ENCODE measurements at places on chromosomes 1 and 21. TPM values are rescaled to one million over a fixed set of nuclear protein-coding genes. Genes with fewer than 3 reads are reported as not detected.

DNA sequence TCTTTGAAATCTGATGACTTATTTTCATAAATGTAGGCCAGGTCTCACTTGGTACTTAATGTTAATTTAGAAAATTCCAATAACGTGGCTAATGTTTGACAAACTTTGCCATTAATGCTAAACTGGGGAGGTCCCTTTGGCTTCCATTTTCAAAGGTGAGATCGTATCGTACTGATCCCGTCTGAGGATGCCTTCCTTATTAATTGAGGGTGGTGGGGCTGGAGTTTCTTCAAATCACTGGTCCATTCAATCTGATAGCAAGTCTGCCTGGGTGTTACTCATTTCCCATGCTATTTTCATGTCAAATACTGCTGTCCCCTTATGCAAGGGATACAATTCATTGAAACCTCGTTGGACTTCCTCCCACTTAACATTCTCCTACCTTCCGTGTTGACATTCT lies 327.1 kb downstream of the DISC1 start:
- H3K27me3 ChIP-seq, result no peaks in the 10 kb centered on the region
- H3K4me3 ChIP-seq, result no peak overlapping the region

DNA sequence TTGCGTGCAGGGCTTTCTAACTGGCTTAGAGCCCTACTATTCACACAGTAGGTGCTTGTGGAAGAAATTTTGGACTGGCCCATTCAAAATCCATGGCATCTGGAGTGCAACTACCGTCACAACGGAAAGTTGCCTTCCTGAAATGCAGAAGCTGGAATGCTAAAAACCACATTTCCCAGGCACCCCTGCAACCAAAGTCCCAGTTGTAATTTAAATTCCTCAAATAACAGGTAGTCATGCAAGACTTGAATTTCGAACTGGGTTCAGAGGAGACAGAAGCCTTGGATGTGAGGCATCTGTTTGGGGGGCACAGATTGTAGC lies 186.7 kb downstream of the TOMM20 start:
- H3K4me1 ChIP-seq, result no peaks in the 10 kb centered on the region
- H3K27ac ChIP-seq, result no peak overlapping the region
- no peak overlapping the region for H3K4me3 ChIP-seq
- DNase-seq, result peak; percentile 4
- no peaks in the 10 kb centered on the region for H3K36me3 ChIP-seq

DNA sequence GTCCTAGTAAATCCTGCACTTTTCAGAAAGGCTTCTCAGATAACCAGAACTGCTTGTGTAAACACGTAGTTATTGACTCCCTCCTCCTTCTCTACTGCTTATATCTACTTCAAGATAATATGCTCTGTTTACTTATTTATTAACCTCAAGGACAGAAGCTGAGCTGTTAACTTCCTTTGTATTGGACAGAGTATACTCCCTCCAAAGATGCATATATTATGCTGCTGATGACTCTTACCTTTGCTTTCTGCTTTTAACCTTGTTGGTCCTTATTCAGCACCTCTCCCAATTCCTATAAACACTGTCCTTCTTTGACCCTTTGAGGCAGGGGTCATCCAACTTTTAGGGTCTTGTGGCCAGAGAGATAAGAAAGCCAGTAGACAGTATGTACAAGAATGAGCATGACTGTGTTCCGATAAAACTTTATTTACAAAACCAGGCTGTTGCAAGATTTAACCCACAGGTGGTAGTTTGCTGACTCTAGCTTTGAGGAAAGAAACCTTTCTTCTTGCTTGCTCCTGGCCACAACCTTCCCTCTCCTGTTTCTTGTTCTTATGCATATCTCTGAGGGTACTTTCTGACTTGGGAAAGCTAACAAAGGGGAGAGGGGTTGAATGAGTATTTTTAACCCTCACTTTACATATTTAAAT lies 4.9 kb downstream of the TPM3 start:
- H3K27me3 ChIP-seq, result no peaks in the 10 kb centered on the region
- DNase-seq, result no peak
- H3K27ac ChIP-seq, result no peak overlapping the region

DNA sequence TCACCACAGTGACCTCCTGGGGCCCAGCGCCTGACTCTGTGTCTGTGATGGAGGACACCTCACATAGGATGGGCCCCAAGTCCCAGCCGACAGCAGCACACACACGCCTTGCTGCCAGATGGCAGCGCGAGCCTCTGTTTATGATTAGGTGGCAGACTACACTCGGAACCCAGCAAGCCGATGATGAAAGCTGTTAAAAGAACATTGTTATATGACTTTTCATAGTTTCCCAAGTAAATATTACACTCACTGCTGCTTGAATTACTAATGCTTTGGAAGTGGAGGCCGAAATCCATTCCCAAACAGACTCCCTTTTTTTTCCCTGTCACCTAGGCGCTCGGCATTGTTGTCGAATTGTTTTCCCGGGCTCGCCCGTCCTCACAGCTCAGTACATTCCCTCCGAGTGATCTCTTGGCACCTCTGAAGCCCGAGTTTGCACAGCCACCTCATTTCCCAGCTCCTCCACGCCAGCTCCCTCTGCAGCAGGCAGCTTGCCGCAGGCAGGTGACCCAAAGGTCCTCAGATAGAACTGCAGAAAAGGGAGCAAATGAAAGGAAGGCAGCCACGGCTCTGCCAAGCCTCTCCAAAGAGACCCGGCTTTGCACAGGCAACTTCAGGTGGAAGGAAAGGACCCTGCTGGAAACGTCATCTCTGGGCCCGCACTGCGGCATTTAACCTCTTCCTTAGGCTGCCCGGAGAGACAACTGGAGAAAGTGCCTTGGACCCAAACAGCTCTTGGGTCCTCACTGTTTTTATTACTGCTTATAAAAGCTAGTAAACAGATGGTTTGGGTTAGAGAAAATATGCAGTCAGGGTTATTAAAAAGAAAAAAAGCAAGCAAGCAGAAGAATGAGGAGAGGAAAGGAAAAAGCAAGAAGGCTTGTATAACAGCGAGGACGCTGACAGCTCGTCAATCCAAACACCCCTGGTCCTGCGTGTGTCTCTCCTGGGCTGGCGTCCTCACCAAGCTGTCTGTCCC lies 72.2 kb upstream of the SLC25A33 start:
- no peaks in the 10 kb centered on the region for H3K36me3 ChIP-seq
- H3K4me3 ChIP-seq, result no peak overlapping the region
- peak; percentile 24 for DNase-seq
- H3K4me1 ChIP-seq, result no peaks in the 10 kb centered on the region
- no peak overlapping the region for H3K27ac ChIP-seq

DNA sequence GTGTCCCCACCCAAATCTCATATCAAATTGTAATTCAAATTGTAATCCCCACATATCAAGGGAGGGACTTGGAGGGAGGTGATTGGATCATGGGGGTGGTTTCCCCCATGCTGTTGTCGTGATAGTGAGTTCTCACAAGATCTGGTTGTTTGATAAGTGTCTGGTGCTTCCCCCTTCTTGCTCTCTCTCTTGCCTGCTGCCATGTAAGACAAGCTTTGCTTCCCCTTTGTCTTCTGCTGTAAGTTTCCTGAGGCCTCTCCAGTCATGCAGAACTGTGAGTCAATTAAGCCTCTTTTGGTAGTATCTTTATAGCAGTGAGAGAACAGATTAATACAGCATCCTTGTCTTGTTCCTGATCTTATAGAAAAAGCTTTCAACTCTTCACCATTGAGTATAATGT lies 6.5 kb upstream of the LRRC39 start:
- H3K27me3 ChIP-seq, result no peaks in the 10 kb centered on the region
- H3K36me3 ChIP-seq, result no peaks in the 10 kb centered on the region
- H3K4me1 ChIP-seq, result no peaks in the 10 kb centered on the region
- H3K27ac ChIP-seq, result no peak overlapping the region

DNA sequence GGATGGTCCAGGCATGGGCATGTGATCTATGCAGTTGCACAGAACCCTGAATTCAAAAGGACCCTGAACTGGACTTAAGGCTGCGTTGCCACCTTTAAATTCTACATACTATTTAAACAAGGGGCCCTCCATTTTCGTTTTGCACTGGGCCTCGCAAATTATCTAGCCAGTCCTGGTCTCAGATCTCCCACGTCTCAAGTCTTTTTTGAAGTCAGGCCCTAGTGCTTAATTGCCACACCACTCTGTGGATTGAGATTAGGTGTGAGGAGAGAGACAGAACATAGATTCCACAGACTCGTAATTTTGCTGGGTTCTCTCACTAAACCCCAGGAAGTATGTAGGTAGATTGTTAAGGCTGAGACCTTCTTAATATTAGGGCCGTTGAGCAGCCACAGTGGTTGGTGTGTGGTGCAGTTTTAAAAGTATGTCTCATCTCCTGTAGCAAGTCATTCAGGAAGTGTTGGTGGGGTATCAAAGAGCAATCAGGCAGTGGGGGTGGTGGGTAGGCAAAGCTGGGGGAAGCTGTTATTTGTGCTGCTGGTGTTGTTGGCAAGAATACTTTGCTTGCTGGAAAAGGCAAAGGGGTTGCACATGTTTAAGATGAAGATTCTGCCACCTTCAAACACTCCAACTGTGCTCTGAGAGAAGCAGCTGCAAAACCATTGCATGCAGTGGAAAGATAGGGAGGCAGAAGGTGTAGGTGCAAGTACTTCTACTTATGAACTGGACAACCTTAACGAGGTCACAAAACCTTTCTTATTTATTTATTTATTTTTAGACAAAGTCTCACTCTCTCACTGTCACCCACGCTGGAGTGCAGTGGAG lies 11.2 kb downstream of the CD84 start:
- no peaks in the 10 kb centered on the region for H3K36me3 ChIP-seq
- H3K27ac ChIP-seq, result no peak overlapping the region
- DNase-seq, result no peak
- no peak overlapping the region for H3K4me3 ChIP-seq

GRCh38 chr1:167099851-167100250 lies 6.0 kb downstream of the STYXL2 start:
- no peak overlapping the region for H3K27ac ChIP-seq
- no peak for DNase-seq
- H3K36me3 ChIP-seq, result no peaks in the 10 kb centered on the region
- no peak overlapping the region for H3K4me3 ChIP-seq
- H3K27me3 ChIP-seq, result no peaks in the 10 kb centered on the region

DNA sequence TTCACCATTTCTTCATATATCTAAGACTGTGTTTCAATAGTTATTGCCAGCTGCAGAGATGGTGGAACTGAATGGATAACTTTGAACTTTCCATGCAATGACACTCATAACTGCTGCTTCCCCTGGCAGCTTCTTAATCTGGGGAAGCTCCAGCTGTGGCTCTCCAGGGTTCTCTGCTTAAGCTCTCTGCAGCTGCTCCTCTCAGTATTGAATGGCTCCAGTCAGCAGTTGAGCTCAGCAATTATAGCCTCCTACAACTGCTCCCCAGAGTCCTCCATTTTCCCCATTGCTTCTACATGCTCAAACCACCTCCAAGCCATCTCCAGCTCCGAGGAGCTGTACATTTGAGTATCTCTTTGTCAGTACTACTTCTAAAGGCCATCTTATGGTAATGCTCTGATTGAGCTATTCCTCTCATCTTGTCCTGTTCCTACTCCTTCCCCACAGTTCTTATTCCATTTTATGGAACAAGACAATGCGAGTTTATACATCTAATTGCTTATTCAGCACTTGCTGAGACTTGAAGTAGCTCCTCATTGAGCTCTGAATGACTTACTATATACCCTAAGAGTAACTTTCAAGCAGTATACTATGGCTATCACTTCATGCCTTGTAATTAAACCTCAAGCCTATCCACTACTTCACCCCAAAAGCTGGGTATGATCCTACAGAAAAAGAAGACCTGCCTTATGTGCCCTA lies 362.4 kb downstream of the NEGR1 start:
- H3K27me3 ChIP-seq, result no peaks in the 10 kb centered on the region
- H3K27ac ChIP-seq, result no peak overlapping the region
- H3K4me3 ChIP-seq, result no peak overlapping the region
- DNase-seq, result no peak
- no peaks in the 10 kb centered on the region for H3K4me1 ChIP-seq
- H3K36me3 ChIP-seq, result no peaks in the 10 kb centered on the region

DNA sequence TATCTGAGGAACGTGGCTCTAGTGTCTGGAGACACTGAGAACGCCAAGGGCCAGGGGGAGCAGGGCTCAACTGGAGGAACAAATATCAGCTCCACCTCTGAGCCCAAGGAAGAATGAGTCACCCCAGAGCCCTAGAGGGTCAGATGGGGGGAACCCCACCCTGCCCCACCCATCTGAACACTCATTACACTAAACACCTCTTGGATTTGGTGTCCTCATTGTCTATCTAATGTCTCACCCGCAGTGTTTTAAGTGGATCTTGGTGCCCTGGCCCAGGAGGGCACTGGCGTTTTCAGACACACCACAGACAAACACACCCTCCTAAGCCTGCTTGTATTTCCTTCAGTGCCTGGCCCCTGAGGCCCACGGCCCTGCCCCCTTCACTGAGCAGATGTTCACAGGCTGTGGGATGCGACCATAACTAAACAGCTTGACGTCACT lies 2.2 kb upstream of the FALEC start:
- no peak overlapping the region for H3K4me3 ChIP-seq
- no peaks in the 10 kb centered on the region for H3K27me3 ChIP-seq
- H3K4me1 ChIP-seq, result peaks cover 11% of the 10 kb centered on the region

GRCh38 chr21:37220433-37220980 lies 46.6 kb downstream of the VPS26C start:
- peak; percentile 46 for DNase-seq
- no peaks in the 10 kb centered on the region for H3K27me3 ChIP-seq
- peak overlapping the region; percentile 70 for H3K27ac ChIP-seq
- peaks cover 4% of the 10 kb centered on the region for H3K4me1 ChIP-seq
- peak overlapping the region; percentile 74 for H3K4me3 ChIP-seq
- no peaks in the 10 kb centered on the region for H3K36me3 ChIP-seq

The PRDX6 gene
- total RNA-seq, result 376 TPM

The RGL1 gene
- 58.2 TPM for total RNA-seq

The TEX38 gene
- total RNA-seq, result 362 TPM

The SAMD13 gene
- total RNA-seq, result 6.6 TPM

The PLEKHG5 gene
- total RNA-seq, result 13.7 TPM
